Sciatic nerve (tissue), 2 donors: ENCODE measurements at places on chromosomes 6 and 20. TPM values are rescaled to one million over a fixed set of nuclear protein-coding genes. Genes with fewer than 3 reads are reported as not detected.

The FAM83C gene
- not detected for total RNA-seq

The TPX2 gene
- 0.71 TPM for total RNA-seq

The PLA2G7 gene
- 5.9 TPM for total RNA-seq

The ZNF391 gene
- 7.1 TPM for total RNA-seq

The WFDC10B gene
- not detected for total RNA-seq

The NR2E1 gene
- not detected for total RNA-seq

The ANKRD6 gene
- total RNA-seq = 22.3 TPM

The GMPR gene
- 11.9 TPM for total RNA-seq

The RAB32 gene
- 21.3 TPM for total RNA-seq

DNA sequence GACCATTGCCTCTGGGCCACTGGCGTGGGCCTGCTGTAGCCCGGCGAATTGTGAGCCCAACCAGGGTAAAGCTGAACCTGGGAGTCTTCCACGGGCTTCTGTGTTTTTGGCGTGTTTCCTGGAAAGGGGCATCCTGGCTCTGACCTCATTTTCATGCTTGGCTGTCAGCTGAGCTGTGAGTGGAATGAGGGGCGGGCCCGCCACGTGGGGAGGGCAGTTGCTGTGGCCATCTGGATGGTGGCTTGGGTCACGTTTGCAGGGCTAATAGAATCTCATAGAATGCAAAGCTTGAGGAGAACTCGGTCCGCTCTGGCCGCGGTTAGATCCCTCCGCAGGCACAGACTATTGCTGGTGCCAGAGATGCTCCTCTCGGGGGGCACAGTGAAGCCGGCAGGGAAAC, 263.0 kb downstream of the SMOC2 start:
- no peak for DNase-seq

GRCh38 chr6:1062786-1063545, 248.9 kb upstream of the FOXQ1 start:
- no peak for DNase-seq

GRCh38 chr6:37369321-37370201, 15.8 kb downstream of the RNF8 start:
- DNase-seq = no peak

GRCh38 chr6:9985481-9985880, 429.4 kb downstream of the TFAP2A start:
- DNase-seq = no peak

DNA sequence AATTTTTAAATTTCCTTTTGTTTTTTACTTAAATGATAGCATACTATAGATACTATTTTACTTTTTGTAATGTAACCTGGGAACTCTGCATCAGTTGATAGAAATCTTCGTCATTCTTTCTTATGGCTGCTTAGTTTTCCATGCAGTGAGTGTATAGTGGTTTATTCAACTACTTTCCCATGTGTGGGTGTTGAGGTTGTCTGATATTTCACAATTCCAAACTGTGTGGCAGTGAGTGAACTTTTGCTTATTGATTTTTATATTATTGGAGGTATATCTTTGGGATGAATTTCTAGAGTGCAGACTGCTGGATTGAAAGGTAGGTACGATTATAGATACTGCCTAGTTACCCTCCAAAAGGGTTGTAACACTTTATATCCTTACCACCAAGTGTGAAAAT, 136.5 kb downstream of the CDKAL1 start:
- DNase-seq = no peak

DNA sequence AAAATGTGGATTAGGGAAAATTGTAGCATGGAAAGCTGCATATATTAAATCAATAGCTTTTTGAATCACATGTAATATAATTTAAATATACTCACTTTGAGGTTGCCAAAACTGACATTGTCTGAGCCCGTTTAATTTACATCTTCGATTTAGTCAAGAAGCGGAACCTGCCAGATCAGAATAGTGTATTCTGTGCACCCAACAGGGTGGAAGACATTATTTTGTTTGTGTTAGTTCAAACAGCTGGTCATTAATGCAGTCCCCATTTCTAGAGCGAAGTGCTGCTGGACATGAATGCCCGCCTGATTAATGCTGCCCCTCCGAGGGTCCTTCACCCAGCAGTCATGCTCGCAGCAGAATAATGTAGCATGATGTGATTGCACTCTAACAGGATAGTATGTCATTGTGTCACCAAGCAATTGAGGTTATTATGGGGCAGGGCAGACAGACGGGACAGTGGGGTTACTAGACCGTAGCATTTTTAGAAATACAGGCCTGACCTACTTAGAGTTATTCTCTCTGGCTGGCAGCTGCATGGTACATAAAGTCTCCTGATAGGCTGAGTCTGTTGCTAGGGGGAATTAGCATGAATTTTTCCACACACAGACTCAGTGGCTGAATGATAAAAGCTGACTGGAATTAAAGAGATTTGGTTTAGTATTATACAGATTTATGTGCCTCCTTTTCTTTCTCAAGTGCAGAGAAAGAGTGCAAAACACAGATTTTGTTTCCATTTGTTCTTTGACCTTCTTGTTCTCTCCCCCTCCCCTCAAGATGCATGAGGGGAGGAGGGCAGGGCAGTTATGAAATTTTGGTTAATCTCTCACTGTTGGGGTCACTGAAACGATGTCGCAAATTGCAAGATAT, 147.1 kb downstream of the PRL start:
- DNase-seq = no peak

DNA sequence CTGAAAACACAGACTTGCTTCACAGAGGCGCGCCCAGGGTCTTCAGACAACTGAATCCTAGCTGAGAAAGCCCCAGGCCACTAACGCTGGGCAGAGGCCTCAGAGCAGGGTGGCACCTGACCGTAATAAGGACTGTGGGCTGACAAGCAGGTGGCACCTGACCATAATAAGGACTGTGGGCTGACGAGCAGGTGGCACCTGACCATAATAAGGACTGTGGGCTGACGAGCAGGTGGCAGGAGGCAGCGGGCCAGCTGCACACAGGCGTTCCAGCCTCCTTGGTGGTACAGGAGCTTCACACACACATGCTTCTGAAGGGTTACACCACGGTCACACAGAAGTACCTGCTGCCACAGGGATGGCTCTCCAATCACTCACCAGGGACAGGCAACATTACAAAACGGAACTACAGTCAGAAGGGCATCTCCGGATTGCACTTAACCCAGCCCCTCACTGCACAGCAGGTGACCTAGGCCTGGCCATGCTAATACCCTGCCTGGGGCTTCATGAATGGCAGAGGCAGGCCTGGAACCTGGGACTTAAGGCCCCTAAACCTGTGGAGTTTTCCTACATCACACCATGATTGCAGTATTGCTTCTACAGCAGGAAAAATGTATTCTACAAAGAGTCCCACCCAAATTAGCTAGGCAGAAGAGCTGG, 50.8 kb downstream of the PSMG4 start:
- peak; percentile 30 for DNase-seq

- no peak for DNase-seq
Observed at GRCh38 chr20:11195899-11196558, 522.2 kb upstream of the JAG1 start.

GRCh38 chr6:17042422-17043147, 59.3 kb upstream of the STMND1 start:
- DNase-seq = no peak
